Pons (tissue), 1 donor: ENCODE measurements at places on chromosomes 1 and 21.
A peak's percentile ranks its signal among the peaks of the same experiment; 100 is the strongest.

DNA sequence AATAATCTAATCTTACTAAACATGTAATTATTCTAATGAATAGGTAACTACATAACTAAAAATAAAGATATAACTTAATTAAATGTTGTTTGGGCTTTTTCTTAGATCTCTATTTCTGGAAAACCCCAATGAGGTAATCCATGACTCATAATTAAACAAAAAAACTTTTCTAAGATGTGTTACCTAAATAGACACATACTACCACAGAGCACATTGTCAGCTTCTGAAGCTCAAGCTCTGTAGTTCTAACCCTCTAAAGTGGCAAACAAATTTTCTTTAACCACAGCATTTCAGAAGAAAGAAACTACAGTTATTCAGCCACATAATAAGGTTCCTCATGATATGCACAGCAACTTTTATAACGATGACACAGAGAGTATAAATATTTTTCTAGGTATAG is 4.2 kb downstream of the OR6K3 start:
- DNase-seq: no peak

- DNase-seq: no peak
These were observed 303.1 kb downstream of the CTH start for GRCh38 chr1:70714149-70714548.

- DNase-seq: peak; percentile 94
These were observed 37.7 kb upstream of the IPO9 start for GRCh38 chr1:201791051-201791778.

GRCh38 chr1:116682641-116683221 is 15.2 kb upstream of the IGSF3 start:
- DNase-seq: no peak

DNA sequence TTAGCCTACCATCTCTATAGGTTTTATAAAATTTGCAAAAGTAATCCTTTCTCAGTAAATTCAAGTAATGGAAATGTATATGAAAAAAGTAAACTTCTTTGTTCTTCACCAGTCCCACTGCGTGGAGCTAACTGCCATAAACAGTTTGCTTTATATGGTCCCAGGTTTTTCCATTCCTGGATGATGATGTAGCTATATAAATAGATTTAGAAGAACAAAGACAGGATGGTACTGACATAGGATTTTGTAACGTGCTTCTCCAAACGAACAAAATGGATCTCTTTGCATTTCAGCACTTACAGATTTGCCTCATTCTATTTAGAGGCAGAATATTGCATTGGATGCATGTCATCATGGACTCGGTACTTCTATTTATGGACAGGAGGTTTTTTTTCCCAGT is 57.3 kb downstream of the SMYD2 start:
- DNase-seq: no peak

DNA sequence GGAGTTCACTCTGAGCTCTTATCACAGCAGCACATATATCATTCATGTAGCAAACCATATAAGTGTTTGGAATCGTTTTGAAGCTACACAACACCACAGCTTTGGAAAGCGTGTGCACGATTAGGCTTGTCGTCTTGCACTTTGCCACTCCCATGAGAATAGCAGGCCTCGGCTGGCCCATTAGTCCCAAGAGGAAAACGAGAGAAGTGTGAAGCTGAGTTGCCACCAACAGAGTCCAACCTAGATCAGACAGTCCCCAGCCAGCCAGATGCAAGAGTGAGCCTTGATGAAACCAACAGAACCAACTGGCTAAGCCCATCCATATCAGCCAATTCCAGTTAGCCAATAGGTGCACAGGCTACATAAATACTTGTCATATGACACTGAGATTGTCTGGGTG is 238.4 kb downstream of the C1orf94 start:
- DNase-seq: no peak

- no peak for DNase-seq
These were observed 120.2 kb downstream of the DMRTB1 start for GRCh38 chr1:53579221-53580008.

GRCh38 chr1:77509051-77509492 is 173.4 kb downstream of the ZZZ3 start:
- peak; percentile 76 for DNase-seq

DNA sequence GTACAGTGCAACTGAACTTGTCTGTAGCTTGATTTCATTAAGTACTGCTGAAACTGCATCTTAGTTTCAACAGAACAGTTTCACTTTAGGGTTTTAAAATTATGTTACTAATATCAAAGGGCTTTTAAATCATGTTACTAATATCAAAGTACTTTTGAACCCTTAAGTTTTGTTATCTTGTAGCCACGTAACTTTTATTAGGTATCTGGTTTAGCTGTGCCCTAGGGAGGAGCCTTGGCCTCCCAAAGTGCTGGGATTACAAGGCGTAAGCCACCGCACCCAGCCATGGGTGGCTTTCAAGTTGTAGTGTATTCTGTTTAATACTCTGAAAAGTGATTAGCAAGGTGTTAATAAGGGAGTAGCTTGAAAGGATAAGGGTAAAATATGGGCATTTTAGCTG is 2.0 kb downstream of the KDM4A start:
- no peak for DNase-seq
